ENCODE measurements at places on chromosomes 12 and 14. TPM values are rescaled to one million over a fixed set of nuclear protein-coding genes. Genes with fewer than 3 reads are reported as not detected.

- peak; percentile 17 for DNase-seq
These were observed 527 bp upstream of the CARMIL3 start for GRCh38 chr14:24051176-24051788.

- peak; percentile 55 for DNase-seq
These were observed 429 bp upstream of the PLEKHA5 start for GRCh38 chr12:19129122-19129485.

DNA sequence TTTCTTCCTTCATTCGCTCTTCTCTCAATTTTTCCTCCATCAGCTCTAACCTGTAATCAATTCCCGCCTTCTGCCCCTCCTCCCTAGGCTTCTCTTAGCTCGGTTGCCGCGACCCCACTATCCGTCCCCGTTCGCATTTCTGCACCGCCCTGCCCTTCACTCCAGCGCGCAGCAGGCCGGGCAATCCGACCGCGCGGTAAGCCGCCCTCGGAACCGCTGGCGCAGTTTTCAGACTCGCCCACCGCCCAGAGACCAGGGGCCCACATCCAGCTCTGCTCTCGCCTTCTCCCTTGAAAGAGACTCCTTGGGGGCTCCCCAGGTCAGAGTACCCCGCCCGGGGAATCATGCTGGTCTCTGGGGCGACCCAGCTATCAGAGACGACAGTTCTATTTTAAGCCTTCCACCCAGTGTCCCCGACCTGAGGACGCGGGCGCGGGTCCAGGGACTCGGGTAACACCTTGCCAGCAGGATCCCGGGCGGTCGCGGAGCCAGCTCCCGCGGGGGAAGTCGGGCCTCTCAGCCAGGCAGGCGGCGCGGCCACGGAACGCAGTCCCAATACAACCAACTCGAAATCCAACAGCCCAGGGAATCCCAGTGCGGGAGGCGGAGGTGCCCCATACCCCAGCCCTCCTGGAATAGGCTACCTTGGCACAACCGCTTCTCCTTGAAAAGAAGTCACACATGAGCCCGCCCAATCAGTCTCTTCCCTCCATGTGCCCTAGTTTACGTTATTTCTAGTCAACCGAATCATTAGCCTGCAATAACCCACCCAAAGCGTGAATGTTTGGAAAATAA lies 5.7 kb upstream of the SLC38A4 start:
- DNase-seq: peak; percentile 35

- DNase-seq: no peak
These were observed 55.5 kb upstream of the TTC7B start for GRCh38 chr14:90871605-90872233.

DNA sequence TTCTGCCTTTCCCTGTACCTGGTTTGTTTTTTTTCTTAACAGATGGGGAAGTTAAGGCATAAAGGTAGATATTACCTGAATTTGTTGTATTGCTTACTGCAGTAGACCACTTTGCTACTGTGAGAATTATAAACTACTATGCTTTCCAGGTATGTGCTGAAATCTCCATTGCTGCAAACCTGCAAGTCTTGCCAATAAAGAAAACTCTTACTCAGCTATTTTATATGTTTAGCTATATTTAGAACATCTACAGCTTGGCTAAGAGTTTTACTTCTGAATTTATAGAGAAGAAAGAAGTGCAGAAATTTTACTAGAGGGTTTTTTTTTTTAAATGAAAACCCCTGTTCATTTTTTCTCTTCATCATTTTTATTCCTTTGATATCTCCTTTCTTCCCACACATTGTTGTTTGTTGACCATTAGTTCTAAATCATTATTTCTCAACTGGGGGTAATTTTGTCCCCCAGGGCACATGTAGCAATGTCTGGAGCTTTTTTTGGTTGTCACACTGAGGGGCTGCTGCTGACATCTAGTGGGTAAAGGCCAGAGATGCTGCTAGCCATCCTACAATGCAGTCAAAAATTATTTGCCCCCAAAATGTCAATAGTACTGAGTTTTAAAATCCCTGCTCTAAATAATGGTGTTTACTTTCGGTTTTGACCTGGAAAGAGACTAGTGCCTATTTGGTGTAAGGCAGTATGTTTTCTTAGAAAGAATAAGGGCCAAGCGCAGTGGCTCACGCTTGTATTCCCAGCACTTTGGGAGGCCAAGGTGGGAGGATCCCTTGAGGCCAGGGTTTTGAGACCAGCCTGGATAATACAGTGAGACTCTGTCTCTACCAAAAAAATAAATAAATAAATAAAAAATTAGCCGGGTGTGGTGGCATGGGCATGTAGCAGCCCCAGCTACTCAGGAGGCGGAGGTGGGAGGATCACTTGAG lies 48.6 kb downstream of the PCNX1 start:
- DNase-seq: peak; percentile 27

DNA sequence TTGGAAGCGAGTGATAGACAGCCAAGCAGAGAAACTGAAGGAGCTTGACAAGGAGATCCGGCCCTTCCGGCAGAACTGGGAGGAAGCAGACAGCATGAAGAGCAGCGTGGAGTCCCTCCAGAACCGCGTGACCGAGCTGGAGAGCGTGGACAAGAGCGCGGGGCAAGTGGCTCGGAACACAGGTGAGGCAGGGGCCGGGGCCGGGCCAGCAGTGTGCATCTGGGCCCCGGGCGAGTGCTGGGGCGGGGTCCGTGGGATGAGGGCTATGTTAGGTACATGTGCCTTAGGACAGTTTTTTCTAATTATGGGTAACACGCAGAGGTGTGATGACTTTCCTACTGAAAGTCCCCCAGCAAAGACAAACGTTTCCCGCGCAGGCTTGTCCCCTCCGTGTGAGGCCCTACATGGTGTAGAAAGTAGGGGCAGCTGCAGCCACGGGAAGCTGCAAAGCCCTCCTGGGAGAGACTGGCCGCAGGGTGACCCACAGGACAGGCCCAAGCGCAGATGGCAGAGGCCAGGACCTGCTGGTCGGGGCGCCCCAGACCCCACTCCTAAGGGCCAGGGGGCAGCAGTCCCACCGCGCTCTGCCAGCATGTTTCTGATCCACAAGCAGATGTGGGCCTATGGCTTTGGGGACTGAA lies 19.1 kb upstream of the AMN start:
- no peak for DNase-seq

GRCh38 chr12:57224973-57225679 lies 4.4 kb upstream of the SHMT2 start:
- DNase-seq: no peak

DNA sequence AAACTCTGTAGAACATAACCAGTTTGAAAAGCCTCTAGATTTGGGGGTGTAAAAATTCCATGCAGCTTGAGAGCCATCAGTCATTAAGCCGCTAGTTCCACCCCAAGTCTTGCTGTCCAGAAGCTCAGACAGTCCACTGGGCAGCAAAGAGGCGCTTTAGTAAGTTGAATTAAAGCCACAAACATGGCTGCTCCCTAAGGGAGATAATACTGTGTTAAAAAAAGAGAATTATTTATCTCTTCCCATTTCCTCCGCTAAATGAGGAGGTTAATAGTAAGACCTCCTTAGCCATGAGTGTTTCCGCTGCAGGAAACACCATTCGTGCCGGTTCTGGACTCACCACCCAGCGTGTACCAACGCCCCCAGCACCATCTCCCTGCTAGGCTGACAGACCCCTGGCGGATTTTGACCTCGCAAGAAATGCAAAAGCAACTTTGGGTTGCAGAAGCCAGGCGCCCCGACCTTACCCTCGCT lies 536 bp downstream of the TM7SF3 start:
- no peak for DNase-seq

DNA sequence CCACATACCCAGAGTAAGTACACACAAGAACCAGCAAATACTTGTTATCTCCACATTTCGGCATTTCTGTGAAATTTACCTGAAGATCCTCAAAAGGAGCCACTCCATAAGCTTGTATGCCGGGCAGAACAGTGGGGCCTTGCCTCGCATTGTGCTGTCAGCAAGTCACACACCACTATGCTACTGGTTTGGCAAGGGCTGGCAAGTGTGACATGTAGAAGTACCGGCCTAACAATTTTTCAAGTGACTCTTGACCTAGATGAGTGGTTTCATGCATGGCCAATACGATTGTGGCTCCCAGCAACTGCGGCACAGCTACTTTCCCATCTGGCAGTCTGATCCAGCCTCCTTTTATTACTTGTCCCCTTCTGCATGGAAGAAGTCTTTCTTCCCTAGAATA lies 69.8 kb downstream of the GAS2L3 start:
- no peak for DNase-seq

DNA sequence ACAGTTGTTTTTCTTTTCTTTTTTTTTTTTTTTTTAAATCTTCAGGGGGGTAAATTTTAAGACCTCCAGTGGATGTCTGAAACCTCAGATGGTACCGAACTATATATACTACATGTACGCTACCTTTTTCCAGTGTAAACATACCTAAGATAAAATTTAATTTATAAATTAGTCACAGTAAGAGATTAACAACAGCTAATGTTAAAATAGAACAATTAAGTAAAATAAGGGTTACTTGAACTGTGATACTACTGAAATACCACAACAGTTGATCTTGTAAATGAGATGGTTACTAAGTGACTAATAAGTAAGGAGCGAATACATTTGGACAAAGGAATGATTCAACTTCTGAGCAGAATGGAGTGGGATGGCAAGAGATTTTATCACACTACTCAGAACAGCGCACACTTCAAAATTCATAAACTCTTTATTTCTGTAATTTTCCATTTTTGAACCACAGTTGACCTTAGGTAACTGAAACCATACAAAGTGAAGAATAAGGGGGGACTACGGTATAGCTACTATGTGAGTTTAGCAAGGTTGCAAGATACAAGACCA lies 80.5 kb upstream of the PCED1B start:
- no peak for DNase-seq

- no peak for DNase-seq
These were observed 15.7 kb downstream of the TBC1D30 start for GRCh38 chr12:64840119-64840518.

DNA sequence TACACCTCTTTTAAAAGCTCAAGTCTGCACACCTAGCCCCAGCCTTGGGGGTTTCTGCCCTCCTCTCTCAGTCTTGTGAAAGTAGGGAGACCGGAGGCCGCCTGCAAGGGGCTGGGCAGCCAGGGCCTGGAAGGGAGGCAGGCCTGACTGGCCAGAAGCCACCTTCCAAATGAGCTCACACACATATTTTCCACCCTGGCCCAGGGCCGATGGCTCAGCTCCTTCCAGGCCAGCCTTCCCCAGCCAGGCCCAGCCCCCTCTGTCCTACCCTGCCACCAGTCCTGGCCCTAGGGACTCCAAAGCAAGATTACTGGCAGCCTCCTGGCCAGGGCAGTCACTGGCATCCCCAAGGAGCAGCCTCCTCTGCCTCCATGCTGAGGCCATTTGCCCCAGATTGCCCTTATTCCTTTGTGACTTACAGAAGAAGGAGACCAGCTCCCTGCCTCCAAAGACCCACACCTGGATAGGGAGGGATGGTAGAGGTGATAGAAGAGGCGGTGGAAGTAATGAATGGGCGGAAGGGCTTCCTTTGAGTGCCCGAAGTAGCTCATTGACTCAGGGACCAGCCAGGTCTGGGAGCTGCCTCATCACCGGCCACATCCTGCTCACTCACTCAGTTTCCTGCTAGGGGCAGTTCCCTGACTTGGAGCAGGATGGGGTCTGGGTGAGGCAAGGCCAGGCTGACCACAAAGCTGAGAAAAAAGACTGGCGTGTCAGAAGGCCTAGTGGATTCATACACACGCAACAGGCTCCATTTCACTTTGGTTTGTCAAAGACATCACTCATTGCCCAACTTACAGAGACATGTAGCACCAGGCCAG lies 14.8 kb downstream of the MMP14 start:
- DNase-seq: peak; percentile 87

DNA sequence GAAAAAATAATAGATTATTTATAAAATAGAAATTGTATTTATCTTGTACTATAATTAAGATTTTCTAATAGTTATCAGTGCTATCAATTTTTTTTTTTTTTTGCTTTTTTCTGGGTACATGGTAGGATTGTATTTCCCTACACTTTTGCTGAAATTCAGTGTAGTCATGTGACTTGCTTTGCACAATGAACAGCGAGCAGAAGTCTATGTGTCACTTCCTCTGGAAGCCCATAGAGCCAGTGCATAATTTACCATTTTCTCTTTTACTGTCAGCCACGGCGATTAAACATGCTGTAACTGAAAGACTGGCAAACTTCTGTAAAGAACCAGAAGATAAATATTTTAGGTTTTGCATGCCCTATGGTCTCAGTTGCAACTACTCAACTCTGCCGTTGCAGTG lies 80.8 kb upstream of the PPP1R12A start:
- no peak for DNase-seq

DNA sequence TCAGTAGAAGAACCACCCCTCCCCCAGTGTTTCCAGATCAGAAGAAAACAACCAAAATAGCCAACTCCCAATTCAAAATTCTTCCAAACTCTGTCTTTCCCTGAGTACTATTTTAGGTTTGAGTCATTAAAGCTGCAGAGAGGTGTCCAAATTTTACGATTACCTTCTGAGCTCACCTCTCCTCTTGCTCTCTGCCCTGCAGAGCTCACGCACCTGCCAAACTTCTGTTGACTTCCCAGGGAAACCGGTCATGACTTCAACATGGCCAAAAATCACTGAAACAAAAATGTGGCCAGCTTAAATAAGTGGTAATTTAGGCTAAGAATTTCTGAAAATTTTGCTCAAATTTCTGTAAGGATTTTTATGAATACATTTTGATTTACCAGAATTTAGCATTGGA lies 70.9 kb upstream of the OTX2 start:
- DNase-seq: no peak

- peak; percentile 80 for DNase-seq
These were observed 359.5 kb downstream of the CACNA1C start for GRCh38 chr12:2412305-2412643.

DNA sequence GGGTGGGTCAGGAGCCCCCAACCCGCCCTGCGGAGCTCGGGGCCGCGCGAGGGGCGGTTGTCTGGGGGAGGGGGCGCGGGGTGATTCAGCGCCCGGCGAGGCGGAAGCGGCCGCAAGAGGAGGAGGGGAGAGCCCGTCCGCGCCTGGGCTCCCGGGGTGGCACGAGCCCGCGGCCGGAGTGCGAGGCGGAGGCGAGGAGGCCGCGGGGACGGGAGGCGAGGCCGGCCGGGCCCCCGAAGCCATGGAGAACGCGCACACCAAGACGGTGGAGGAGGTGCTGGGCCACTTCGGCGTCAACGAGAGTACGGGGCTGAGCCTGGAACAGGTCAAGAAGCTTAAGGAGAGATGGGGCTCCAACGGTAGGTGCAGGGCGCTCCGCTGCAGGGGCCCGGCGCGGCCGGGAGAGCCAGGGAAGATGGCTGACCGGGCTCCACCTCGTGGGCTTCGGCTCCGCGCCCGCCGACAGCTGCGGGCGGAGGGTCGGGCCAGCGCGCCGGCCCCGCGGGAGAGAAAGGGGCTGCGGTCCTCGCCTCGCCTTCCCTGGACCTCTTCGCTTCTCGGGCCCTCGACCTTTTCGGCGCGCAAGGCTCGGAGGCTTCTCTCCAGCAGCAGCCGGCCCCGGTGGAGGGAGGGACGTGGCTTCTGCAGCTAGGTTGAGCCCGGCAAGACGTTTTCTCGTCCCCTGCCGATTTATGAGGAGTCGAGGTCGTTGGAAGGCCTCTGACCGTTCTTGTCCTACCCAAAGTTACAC lies 677 bp downstream of the ATP2A2 start:
- DNase-seq: peak; percentile 66

- no peak for DNase-seq
These were observed 907 bp upstream of the EFS start for GRCh38 chr14:23365732-23366425.

ADAMTS20 gene
- total RNA-seq: 4.6 TPM

FOXG1 gene
- 0.24 TPM for total RNA-seq

PRB2 gene
- not detected for total RNA-seq

PMEL gene
- 13.7 TPM for total RNA-seq

RIMBP2 gene
- 1.9 TPM for total RNA-seq

DYRK4 gene
- 19.7 TPM for total RNA-seq

GLT8D2 gene
- total RNA-seq: 56.1 TPM
